ENCODE measurements at places on chromosomes 13 and 19.

GRCh38 chr19:58118979-58119733 is 21.1 kb upstream of the ZSCAN18 start:
- H3K27ac ChIP-seq = no peak overlapping the region
- DNase-seq = no peak
- no peaks in the 10 kb centered on the region for H3K4me1 ChIP-seq
- no peak overlapping the region for H3K4me3 ChIP-seq
- no peaks in the 10 kb centered on the region for H3K36me3 ChIP-seq
- no peaks in the 10 kb centered on the region for H3K27me3 ChIP-seq

DNA sequence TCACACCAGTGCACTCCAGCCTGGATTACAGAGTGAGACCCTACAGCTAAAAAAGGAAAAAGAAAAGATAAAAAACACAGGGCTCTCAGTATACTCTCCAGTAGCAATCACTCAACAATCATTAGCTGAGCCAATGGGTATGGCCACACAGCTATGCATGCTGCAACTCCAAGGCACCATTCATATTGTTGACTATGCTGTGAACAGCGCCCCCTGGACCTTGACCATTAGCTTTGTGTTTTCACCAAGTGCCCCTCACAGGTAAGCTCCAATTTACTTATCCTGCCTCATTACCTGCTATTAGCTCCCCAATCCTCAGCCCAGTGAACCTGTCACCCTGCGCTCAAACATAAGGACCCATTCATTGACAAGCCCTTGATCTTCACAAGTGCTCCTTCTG is 35.8 kb downstream of the ZIC5 start:
- no peak overlapping the region for H3K27ac ChIP-seq
- no peak for DNase-seq
- H3K4me1 ChIP-seq = no peaks in the 10 kb centered on the region
- no peaks in the 10 kb centered on the region for H3K27me3 ChIP-seq
- no peaks in the 10 kb centered on the region for H3K36me3 ChIP-seq
- no peak overlapping the region for H3K4me3 ChIP-seq

- DNase-seq = no peak
Measured at GRCh38 chr13:52164989-52165388, 5.6 kb upstream of the NEK3 start.

GRCh38 chr13:107296804-107297203 is 728.9 kb upstream of the ARGLU1 start:
- no peak overlapping the region for H3K27ac ChIP-seq
- no peak overlapping the region for H3K4me3 ChIP-seq
- no peak for DNase-seq
- H3K4me1 ChIP-seq = no peaks in the 10 kb centered on the region
- no peaks in the 10 kb centered on the region for H3K27me3 ChIP-seq

- H3K36me3 ChIP-seq = no peaks in the 10 kb centered on the region
- no peak overlapping the region for H3K4me3 ChIP-seq
- no peak overlapping the region for H3K27ac ChIP-seq
- no peaks in the 10 kb centered on the region for H3K4me1 ChIP-seq
- DNase-seq = no peak
Measured at GRCh38 chr19:30373593-30373992, 1.4 kb downstream of the ZNF536 start.

GRCh38 chr19:30911491-30911890 is 437.7 kb downstream of the TSHZ3 start:
- no peaks in the 10 kb centered on the region for H3K4me1 ChIP-seq
- no peak for DNase-seq
- no peaks in the 10 kb centered on the region for H3K36me3 ChIP-seq
- no peaks in the 10 kb centered on the region for H3K27me3 ChIP-seq
- no peak overlapping the region for H3K27ac ChIP-seq

- H3K27me3 ChIP-seq = no peaks in the 10 kb centered on the region
- no peak overlapping the region for H3K4me3 ChIP-seq
- no peaks in the 10 kb centered on the region for H3K36me3 ChIP-seq
- peaks cover 47% of the 10 kb centered on the region for H3K4me1 ChIP-seq
- peak overlapping the region; percentile 68 for H3K27ac ChIP-seq
Measured at GRCh38 chr19:46622118-46622446, 2.8 kb downstream of the PTGIR start.

GRCh38 chr19:10402441-10403038 is 802 bp downstream of the CDC37 start:
- peak overlapping the region; percentile 67 for H3K27ac ChIP-seq
- peak overlapping the region; percentile 97 for H3K4me3 ChIP-seq
- no peaks in the 10 kb centered on the region for H3K27me3 ChIP-seq

GRCh38 chr19:5563935-5564612 is 3.7 kb downstream of the TINCR start:
- no peak for DNase-seq
- no peak overlapping the region for H3K4me3 ChIP-seq
- H3K36me3 ChIP-seq = no peaks in the 10 kb centered on the region
- no peaks in the 10 kb centered on the region for H3K27me3 ChIP-seq
